ENCODE measurements at places on chromosomes 12 and 14. TPM values are rescaled to one million over a fixed set of nuclear protein-coding genes. Genes with fewer than 3 reads are reported as not detected.

SSTR1 gene
- total RNA-seq = not detected

GRCh38 chr12:69922999-69923398 is 98.0 kb downstream of the MYRFL start:
- no peaks in the 10 kb centered on the region for H3K36me3 ChIP-seq
- H3K4me3 ChIP-seq = no peak overlapping the region

TSPAN19 gene
- total RNA-seq = not detected

DNA sequence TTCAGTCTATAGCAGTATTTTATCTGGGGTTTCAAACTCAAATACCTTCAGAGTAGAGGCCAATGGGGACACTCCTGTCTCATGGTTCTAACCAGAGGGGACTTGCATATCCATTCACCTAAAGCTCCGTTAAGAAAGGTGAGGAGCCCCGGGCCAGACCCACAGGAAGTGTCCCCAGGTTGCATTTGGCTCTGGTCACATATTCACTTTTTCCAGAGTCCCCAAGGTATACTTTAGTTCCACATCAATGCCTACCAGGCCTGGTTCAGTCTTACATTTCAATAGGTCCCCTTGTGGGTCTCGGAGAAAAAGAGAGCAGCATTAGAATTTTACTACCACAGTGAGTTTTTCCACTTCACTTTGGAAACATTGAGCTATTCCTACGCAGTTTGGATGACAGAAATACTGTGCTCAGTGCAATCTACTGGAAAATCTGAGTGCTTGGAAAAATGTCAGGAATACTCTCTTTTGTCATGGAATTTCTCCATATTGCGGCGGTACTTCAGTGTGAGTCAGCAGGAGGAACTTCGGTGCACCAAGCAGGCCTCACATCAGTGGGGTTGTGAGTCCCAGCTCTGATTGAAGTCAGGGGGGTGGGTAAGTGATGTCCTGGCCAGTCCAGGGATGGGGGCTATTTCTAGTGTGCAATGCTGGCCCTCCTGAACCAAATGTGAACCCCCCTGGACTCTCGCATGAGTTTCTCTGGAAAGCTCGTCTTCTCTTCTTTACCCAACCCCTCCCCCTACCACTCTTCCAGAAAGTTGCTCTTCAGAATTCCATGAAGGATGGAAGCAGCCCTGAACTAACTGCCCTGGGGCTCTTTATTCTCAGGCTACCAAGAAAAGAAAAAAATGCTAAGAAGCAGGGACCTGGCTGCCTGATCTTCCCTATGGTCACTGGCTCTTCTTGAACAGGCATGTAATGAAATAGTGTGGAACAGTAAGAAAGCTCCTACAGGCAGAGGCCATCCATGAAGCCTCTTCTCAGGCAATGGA is 184.7 kb downstream of the PRKCH start:
- H3K4me3 ChIP-seq = peak overlapping the region; percentile 40
- H3K27me3 ChIP-seq = no peaks in the 10 kb centered on the region
- no peak for DNase-seq
- peak overlapping the region; percentile 75 for H3K27ac ChIP-seq
- H3K4me1 ChIP-seq = peaks cover 94% of the 10 kb centered on the region

DNA sequence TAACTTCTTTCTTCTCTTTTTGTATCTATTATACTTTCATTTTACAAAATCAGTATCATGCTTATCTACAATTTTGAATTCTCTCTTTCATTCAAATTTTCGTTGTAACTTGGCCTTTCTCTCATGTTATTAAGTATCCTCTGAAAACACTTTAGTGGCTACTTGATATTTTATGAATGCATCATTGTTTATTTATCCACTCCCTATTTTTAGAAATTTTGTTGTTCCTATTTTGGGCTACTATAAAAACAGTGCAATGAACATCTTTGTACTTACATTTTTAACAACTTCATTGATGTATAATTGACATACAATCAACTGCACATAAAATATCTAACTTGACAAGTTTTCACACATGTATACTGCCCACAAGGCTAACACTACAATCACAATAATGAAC is 44.0 kb upstream of the AMIGO2 start:
- no peaks in the 10 kb centered on the region for H3K27me3 ChIP-seq
- no peak overlapping the region for H3K27ac ChIP-seq
- H3K36me3 ChIP-seq = peaks cover 20% of the 10 kb centered on the region
- H3K4me1 ChIP-seq = peaks cover 10% of the 10 kb centered on the region

DLK1 gene
- not detected for total RNA-seq

GRCh38 chr12:56129942-56130495 is 2.0 kb downstream of the ESYT1 start:
- H3K36me3 ChIP-seq = peaks cover 42% of the 10 kb centered on the region
- H3K27ac ChIP-seq = peak overlapping the region; percentile 94
- DNase-seq = no peak
- peak overlapping the region; percentile 97 for H3K4me3 ChIP-seq
- H3K27me3 ChIP-seq = no peaks in the 10 kb centered on the region

DNA sequence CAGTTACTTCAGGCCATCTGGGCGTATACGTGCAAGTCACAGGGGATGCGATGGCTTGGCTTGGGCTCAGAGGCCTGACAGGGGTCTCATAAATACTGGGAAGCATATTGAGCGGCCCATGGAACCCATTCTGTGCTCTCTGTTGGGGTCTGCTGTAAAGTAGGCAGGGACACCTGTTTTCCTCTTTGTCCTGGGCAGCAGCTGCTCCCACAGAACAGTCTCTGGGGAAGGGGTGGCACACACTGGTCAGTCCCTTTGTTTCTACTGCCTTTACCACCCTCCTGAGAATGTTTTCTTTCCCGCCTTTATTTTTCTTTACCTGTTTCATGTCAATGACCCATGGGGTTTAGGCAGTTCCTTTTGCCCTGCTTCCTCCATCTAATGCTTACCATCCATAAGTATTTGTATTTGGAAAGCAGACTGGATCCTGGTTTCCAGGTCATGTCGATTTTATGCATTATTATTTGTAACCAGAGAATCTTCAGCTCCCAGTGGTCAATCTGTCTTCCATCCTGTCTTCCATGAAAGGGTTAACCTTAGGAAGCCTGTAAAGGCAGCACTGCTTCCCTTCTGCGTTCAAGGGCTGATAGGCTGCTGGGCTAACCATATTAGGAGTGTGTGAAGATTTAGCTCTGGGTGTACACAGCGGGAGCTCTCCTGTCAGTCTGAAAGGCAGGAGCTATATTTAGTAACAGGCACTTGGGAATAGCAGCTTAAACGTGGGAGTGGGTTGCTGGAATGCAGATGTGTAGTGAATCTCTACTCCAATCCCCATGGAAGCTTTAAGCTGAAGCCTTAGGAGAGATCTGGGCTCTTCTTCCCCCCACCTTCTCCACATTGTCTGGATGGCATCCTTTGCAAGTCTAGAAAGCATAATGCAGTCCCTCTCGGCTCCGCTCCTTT is 124.0 kb downstream of the DYRK2 start:
- H3K27me3 ChIP-seq = no peaks in the 10 kb centered on the region
- H3K27ac ChIP-seq = no peak overlapping the region
- H3K4me1 ChIP-seq = no peaks in the 10 kb centered on the region
- H3K4me3 ChIP-seq = no peak overlapping the region
- no peaks in the 10 kb centered on the region for H3K36me3 ChIP-seq

- peaks cover 8% of the 10 kb centered on the region for H3K4me1 ChIP-seq
- H3K36me3 ChIP-seq = no peaks in the 10 kb centered on the region
- DNase-seq = no peak
- peak overlapping the region; percentile 89 for H3K4me3 ChIP-seq
Observed at GRCh38 chr12:8913702-8914032, 642 bp upstream of the PHC1 start.

LTB4R2 gene
- total RNA-seq = 8.9 TPM

DNA sequence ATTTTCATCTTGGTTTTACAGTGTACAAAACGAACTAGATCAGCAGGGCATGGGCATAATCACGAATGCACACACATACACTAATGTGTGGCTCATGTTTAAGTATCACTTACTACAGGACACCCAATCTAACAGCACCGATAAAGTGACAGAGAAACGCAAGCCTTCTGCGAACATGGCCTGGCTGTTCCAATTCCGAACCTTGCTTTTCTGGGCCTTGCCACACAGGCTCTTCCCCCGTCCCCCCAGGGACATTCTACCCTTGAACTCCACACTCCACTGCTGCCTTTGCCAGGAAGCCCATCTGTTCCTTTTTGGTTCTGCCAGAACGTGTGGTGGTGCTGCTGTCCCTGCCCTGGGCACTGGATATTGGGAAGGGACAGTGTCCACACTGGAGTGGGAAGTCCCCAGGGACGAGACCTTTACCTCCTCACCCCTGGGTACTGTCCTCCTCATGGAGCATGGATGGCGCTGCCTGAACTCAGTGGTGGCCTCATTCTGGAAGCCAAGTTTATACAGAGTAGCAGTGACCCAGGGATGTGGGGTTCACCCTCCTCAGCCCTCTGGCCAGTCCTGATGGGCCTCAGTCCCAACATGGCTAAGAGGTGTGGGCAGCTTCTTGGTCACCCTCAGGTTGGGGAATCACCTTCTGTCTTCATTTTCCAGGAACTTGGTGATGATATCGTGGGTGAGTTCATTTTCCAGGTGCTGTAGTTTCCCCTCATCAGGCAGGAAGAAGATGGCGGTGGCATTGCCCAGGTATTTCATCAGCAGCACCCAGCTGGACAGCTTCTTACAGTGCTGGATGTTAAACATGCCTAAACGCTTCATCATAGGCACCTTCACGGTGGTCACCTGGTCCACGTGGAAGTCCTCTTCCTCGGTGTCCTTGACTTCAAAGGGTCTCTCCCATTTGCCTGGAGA is 7.9 kb downstream of the SERPINA1 start:
- peaks cover 5% of the 10 kb centered on the region for H3K27me3 ChIP-seq
- H3K27ac ChIP-seq = no peak overlapping the region
- H3K4me1 ChIP-seq = no peaks in the 10 kb centered on the region
- no peak overlapping the region for H3K4me3 ChIP-seq
- H3K36me3 ChIP-seq = no peaks in the 10 kb centered on the region

DNA sequence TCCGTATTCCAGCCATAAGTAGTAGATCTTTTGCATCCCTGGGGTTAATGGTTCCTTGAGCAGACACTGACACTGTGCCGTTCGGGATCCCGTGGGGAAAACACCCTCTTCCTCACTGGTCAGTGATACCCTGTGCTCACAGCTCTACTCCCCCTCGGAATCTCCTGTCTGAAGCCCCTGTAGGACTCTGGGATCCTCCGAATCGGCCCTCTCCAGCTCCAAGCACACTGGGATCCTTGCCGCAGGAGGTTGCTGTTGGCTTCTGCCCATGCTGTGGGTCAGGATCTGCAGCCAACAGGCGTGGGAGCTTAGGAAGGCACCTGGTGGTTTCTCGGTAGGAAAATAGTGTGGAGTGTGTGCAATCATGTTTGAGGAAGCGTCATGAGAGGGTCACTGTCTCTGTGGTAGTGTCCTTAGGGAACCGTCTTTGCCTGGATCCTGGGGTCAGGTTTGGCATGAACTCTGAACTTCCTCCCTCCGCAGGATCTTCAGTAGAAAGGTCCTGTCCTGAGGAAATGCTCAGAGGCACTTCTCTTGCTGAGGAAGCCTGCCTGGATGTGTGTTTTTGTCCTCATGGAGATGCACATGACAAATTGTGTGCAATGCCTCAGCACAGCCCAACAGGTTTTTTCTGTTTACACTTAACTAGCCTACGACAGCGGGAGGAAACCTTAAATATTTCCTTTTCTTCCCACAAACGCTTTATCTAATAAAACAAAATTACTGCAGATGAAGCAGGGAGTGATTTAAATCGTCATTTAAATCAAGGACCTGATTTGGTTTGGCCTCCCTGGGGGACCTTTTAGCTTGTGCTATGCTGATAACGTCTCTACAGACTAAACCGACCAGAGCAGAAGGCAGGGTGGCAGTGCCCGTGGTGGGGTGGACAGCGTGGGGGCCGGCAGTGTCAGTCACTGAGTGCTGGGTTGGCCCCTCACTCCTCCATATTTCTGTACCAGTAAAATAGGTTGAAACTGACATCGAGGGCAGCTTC is 18.7 kb downstream of the FBXL14 start:
- H3K27me3 ChIP-seq = peaks cover 7% of the 10 kb centered on the region
- H3K4me3 ChIP-seq = no peak overlapping the region
- DNase-seq = no peak

PLBD1 gene
- not detected for total RNA-seq
